GM12878 (cell line): ENCODE measurements at places on chromosomes 12 and 14. TPM values are rescaled to one million over a fixed set of nuclear protein-coding genes. Genes with fewer than 3 reads are reported as not detected.

OR6C65 gene
- polyA plus RNA-seq = not detected in 2 replicates

OAS1 gene
- polyA plus RNA-seq = 44.7 and 48.0 TPM in 2 replicates

HOXC9 gene
- not detected in 2 replicates for polyA plus RNA-seq

IAPP gene
- not detected in 2 replicates for polyA plus RNA-seq

PLA2G1B gene
- polyA plus RNA-seq = not detected in 2 replicates

MYBPC1 gene
- not detected in 2 replicates for polyA plus RNA-seq

MANSC4 gene
- not detected in 2 replicates for polyA plus RNA-seq

GPRC5D gene
- polyA plus RNA-seq = 0.32 TPM in 1 of 2 replicates, not detected in the other

OTUB2 gene
- polyA plus RNA-seq = 0.82 and 0.85 TPM in 2 replicates

FAM90A1 gene
- 0.47 and 0.51 TPM in 2 replicates for polyA plus RNA-seq

TMEM132C gene
- polyA plus RNA-seq = not detected in 2 replicates

MMP17 gene
- not detected in 2 replicates for polyA plus RNA-seq

MYF5 gene
- polyA plus RNA-seq = not detected in 2 replicates

TOMM20L gene
- polyA plus RNA-seq = not detected in 2 replicates

RBMS2 gene
- polyA plus RNA-seq = 3.2 and 4.3 TPM in 2 replicates

NR4A1 gene
- 1.3 and 1.9 TPM in 2 replicates for polyA plus RNA-seq

KLRG1 gene
- polyA plus RNA-seq = 2.4 and 4.0 TPM in 2 replicates

INHBE gene
- polyA plus RNA-seq = 0.09 and 0.10 TPM in 2 replicates

CCDC177 gene
- polyA plus RNA-seq = not detected in 2 replicates

TPH2 gene
- polyA plus RNA-seq = not detected in 2 replicates

PTGER2 gene
- 0.13 and 0.17 TPM in 2 replicates for polyA plus RNA-seq

AQP2 gene
- polyA plus RNA-seq = not detected in 2 replicates

SERPINA12 gene
- polyA plus RNA-seq = not detected in 2 replicates

DBX2 gene
- polyA plus RNA-seq = not detected in 2 replicates

GALNT16 gene
- not detected in 2 replicates for polyA plus RNA-seq

ART4 gene
- not detected in 2 replicates for polyA plus RNA-seq

HPD gene
- polyA plus RNA-seq = not detected in 2 replicates

OR11H7 gene
- not detected in 2 replicates for polyA plus RNA-seq

KCNH3 gene
- polyA plus RNA-seq = not detected in 2 replicates

REM2 gene
- 1.5 and 1.9 TPM in 2 replicates for polyA plus RNA-seq

INSM2 gene
- polyA plus RNA-seq = not detected in 2 replicates

FOXM1 gene
- 34.8 and 35.1 TPM in 2 replicates for polyA plus RNA-seq

CLEC7A gene
- polyA plus RNA-seq = 0.06 TPM in 1 of 2 replicates, not detected in the other

IKBIP gene
- polyA plus RNA-seq = 33.8 and 34.8 TPM in 2 replicates

CD27 gene
- polyA plus RNA-seq = 127 and 134 TPM in 2 replicates

TRPV4 gene
- not detected in 2 replicates for polyA plus RNA-seq

KCNA1 gene
- polyA plus RNA-seq = 0.05 and 0.15 TPM in 2 replicates

HNRNPC gene
- 1,341 and 1,440 TPM in 2 replicates for polyA plus RNA-seq

IFNG-AS1 gene
- 0.67 and 0.89 TPM in 2 replicates for polyA plus RNA-seq

SLC6A15 gene
- not detected in 2 replicates for polyA plus RNA-seq

KRT73 gene
- polyA plus RNA-seq = not detected in 2 replicates

ACOT6 gene
- not detected in 2 replicates for polyA plus RNA-seq
